NAMALWA (cell line): ENCODE measurements at places on chromosomes 5 and 9.
A peak's percentile ranks its signal among the peaks of the same experiment; 100 is the strongest.

- peak; percentile 38 for DNase-seq
Measured at GRCh38 chr5:68406767-68407241, 191.2 kb downstream of the PIK3R1 start.

DNA sequence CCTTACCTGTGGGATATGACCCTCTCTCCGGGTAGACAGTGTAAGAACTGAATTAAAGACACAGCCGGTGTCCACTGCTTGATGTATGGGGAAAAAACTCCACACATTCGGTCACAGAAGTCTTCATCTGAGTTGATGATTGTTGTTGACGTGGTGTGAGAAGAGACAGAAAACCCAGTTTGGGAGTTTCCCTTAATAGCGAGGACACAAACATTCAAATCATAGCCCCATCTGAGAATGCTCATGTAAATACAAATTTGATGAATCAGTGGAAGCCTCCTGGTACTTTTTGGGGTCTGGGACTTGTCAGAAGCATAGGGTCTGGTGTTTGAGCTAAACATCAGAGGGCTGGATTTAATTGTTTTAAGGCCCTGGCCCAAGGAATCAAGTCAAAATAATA, 11.0 kb downstream of the HAVCR1 start:
- no peak for DNase-seq

- no peak for DNase-seq
Measured at GRCh38 chr9:135076143-135076875, 11.2 kb upstream of the OLFM1 start.

DNA sequence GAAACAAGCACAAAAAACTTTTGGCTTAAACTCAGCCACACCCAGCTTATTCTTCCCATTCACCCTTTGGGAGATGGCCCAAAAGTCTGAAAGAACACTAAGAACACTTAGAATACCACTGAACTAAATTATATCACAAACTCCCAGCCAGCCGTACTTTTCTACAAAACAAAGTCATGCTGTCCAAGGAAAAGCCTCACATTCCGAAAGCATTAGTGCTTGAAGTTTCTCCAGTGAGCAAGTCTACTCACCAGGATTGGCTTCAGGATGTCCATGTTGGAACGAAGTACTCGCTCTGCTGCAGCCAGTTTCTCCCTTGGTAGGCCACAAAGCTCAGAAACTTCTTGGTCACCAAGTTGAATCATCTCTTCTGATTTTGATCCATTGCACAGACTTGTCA, 69.7 kb downstream of the ABCA1 start:
- DNase-seq = no peak

DNA sequence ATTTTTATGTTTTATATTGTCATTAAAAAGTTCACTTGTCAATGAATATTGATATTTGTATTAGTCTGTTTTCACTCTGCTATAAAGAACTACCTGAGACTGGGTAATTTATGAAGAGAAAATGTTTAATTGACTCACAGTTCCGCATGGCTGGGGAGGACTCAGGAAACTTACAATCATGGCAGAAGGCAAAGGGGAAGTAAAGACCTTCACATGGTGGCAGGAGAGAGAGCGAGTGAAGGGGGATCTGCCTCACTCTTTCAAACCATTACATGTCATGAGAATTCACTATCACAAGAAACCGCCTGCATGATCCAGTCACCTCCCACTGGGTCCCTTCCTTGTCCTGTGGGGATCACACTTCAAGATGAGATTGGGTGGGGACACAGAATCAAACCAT, 27.4 kb downstream of the SRD5A1 start:
- DNase-seq = peak; percentile 92

- no peak for DNase-seq
Measured at GRCh38 chr9:8332331-8332650, 532.7 kb upstream of the DMAC1 start.

GRCh38 chr5:109230369-109230768, 179.4 kb downstream of the PJA2 start:
- DNase-seq = no peak

DNA sequence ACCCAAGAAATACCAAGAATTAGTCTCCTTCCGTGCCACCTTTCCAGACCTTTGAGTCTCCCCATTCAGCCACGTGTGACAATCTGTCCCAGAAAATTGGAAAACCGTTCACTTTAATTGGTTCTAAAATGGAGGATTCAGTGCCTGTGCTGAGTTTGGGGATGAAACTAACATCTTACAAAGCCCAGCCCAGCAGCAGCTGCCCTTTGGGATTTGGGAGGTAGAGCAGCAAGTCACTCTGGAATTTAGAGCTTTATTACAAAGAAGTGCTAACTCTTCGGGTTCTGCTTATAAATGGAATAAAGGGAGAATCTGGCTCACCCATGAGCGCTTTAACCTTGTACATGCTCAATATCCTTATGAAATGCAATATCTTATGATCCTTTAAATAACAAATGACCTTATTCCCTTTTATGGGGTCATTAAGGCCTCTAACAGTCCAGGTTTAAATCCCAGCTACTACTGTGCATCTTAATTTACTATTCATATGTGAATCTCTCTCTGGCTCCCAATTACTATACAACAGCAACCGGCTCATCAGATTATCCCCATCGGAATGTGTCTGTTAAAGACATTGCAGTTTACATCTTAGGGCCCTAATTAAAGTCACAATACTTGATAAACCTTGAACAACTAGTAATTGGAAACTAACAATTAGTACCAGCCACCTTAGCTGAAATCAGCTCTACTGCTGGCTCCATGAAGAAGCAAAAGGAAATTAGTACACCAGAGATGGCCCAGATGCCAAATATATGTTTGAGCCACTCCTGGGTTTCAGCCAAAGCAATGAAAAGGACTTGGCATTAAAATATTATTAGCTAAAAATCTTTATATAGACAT, 271.8 kb upstream of the SMARCA2 start:
- DNase-seq = no peak

- DNase-seq = no peak
Measured at GRCh38 chr9:36928210-36928609, 105.9 kb downstream of the PAX5 start.

DNA sequence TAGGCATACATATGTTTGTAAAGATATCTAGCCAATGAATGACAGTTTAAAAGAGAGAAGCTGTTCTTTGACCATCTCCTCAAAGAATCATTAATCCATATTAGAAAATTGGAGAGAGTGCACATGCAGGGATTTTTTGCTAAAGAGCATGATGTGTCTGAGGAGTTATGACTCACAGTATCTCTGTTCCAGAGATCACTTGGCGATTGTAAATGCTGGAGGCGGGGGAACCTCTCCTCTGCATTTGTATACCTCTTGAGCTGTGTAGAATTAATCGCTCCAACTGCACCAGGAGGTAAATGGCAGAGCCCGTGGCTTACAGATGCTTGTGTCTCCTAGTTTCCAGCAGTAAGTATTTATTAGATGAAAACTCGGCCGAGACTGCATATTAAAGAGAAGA, 3.6 kb upstream of the SPATA31D1 start:
- DNase-seq = no peak

DNA sequence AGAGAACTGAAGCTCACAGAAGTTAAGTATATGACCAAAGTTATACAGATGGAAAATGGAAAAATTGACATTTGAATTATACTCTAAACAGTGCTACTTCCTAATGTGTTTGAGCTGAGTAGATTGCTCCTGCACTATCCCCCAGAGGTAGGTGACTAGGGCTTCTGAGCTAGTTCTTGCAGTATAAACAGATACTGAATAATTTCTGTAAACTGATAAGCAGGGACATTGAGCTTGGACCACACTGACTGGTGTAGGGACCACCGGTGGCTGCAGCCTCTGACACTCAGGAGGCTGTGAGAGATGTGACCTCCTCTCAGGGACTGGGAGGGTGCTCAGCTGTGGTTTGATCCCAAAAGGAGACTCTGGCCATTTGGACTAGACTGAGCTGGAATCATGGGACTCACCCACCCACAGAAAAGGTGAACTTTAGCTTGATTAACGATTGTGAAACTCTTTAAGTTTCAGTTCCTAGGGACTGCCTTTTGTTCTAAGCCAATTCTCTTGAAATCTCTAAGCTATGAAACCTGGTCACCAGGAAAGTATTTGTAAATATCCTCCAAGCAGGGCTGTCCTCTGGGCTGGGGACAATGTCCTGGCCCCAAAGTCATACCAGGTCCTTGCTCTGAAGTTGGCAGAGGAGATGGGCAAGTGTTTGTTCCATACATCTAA, 291.5 kb downstream of the SEC61B start:
- DNase-seq = no peak
